NCI-H526 (cell line): ENCODE measurements at places on chromosomes 13 and 19.
A peak's percentile ranks its signal among the peaks of the same experiment; 100 is the strongest.

GRCh38 chr13:51645761-51646670 is 61.8 kb downstream of the WDFY2 start:
- DNase-seq, result no peak

DNA sequence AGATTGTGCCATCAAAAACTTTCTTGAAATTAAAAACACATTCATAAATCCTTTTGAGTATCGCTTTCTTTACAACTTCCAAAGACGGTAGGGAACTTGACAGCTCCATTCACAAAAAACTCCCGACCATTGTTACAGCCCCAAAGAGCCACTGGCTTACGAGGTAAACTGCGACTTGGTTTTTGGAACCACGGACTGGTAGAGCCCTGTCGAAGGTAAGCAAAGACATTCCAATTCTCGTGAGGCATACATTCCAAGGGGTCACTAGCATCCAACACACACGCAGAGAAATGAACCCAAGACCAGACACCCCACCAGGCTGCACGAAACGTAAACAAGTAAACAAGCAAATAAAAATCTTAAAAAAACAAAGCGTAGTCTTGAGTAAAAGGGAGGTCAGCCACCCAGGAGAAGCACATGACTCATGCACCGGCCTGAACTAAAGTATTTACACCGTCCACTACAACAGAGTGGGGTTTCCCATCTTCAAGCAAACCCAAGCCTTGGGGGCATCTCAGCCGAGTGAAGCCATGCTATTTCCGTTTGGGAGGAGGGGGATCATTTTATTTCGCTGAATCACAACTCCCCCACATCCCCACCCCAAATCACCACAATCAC is 1.4 kb downstream of the BRD4 start:
- DNase-seq, result no peak

DNA sequence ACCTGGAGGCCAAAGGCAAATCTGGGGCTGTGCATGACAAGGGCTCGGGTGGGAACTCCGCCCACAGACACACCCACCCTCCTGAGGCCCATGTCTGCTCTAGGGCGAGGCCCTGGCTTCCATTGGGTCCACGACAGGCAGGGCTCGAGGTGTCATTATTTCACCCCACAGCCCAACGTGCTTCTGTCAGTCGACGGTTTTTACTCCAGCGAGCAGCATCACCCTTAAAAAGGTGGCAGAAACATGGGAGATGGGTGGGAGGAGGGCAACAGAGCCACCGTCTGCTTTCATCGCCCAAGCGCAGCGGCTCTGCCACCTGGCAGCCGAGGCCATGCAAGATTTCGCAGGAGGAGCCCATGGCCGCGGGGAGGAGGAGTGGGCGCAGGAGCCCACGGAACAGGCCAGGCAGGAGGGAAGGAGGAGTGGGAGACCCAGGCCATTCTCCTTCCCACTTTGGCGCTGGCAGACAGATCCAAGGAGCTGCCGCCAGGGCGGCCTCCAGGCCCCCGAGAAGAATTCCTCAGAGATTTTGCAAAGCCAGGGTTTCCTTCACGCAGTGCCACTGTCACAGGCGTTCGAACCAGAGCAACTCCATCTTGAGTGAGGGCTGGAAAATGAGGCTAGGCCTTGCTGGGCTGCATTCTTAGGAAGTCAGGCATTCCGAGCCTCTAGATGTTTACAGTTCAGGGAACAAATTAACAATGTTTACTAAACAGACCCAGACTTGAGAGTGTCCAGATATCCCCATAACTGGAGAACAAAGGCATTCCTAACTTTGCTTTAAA is 49.3 kb upstream of the TUBGCP3 start:
- no peak for DNase-seq

GRCh38 chr19:20840371-20840770 is 64.3 kb downstream of the ZNF66 start:
- DNase-seq, result no peak

DNA sequence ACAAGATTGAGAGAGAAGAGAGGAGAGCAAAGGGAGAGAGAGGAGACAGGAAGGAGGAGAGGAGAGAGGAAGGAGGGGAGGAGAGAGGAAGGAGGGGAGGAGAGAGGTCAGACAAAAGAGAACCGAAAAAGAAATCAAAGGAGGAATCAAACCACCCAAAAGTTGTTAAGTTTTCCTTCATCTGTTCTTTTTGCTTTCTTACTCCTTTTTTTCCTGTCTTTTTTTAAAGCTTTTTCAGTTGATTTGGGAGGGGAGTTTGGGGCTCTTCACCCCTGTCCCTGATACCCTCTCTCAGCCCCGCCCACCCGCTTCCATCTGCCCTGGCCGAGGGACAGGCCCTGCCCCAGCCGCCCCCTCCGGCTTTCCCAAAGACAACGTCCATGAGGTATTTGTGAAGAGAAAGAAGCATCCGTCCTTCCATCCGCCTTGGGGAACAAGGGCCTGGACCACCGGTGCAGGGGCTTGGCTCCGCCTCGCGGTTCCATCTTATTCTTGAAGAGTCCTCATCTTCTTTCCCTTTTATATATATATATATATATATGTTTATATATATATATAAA is 13.3 kb downstream of the ZNF574 start:
- DNase-seq, result no peak

GRCh38 chr13:99282264-99283231 is 24.4 kb upstream of the GPR18 start:
- DNase-seq, result no peak

- no peak for DNase-seq
Observed at GRCh38 chr19:19026299-19026971, 6.9 kb downstream of the SUGP2 start.

DNA sequence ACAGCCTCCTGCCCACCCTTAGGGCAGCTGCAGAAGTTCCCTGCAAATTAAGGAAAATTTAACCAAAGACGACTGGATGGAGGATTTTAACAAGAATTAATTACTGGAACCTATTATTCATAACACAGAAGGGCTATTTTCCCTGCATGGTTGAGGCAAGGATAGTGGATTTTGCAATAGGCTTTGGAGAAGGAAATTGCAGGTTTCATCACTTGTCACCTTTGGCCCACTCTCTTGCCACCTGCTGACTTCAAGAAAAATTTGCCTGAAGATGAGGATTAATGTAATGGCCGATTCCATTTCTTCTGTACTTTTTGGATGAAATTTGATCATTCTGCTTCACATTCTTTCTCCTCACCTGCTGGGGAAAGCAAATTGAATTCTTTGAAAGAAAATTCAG is 261.7 kb downstream of the FGF9 start:
- DNase-seq, result no peak

DNA sequence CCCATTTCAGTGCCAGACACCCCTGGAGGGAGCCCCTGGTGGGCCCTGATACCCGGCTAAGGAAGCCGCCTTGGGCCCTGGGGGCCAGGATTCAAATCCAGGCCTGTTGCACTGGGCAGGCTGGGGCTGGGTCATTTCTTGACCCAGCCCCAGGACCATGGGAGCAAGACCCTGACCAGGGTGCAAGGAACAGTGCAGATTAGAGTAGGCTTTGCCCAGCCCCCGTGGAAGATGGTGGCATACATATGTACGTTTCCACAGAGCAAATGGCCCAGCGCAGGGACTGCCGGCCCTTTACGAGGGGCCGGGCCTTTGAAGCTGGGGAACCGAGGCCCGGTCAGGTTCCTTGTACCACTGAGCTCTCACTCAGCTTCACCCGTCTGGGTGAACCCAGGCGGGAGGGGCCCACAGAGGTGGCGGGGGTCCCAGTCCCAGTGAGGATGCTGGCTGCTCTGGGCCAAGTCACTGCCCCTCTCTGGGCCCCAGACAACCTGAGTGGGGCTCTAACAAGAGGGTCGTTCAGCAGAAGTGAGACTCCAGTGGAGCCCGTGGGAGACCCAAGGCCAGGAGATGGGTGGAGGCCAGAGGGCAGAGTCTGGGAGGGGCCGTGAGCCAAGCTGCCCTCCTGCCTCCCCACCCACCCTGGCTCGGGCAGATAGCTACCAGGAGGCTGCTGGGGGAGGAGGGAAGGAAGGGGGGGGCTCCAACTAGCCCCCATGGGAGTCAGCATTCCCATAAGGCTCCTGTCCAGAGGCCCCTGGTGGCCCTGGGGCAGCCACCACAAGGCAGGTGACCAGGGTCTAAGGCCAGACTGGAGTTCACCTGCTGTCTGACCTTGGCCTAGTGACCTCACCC is 2.7 kb downstream of the MKNK2 start:
- DNase-seq, result no peak

DNA sequence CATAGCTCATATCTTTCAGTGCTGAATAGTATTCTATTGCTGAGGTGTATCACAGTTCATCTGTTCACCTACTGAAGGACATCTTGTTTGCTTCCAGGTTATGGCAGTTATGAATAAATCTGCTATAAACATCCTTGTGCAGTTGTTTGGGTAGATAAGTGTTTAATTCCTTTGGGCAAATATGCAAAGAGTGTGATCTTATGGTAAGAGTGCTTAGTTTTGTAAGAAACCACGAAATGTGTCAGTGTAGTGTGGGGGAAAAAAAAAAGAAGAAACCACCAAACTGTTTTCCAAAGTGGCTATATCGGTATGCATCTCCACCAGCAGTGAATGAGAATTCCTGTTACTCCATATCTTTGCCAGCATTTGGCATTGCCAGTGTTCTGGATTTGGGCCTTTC is 93.3 kb downstream of the PIBF1 start:
- DNase-seq, result no peak

DNA sequence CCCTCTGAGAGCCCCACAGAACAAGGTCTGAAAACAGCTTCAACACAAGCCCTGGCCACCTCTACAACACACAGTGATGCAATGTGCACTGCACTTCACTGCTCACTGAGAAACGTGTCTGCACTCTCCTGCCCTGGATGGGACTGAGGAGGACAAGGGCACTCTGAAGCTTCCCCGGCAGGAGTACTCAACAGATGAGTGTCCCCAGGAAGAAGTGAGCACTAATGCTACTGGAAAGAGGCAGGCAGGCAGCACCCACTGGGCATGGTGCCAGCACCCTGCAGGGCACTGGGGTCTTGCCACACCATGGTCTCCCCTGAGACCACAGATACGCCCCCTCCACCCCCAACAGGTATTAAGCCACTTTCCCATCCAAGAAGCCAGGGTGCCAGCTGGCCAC is 17.7 kb upstream of the SLC35E1 start:
- DNase-seq, result no peak

GRCh38 chr19:13089139-13089856 is 13.4 kb downstream of the LYL1 start:
- no peak for DNase-seq

- DNase-seq, result no peak
Observed at GRCh38 chr13:58165617-58166016, 534.1 kb downstream of the PCDH17 start.

- DNase-seq, result no peak
Observed at GRCh38 chr19:29264897-29265296, 51.9 kb upstream of the UQCRFS1 start.

GRCh38 chr13:59409211-59409610 is 754.5 kb downstream of the DIAPH3 start:
- peak; percentile 20 for DNase-seq

- DNase-seq, result no peak
Observed at GRCh38 chr13:96090240-96091101, 564 bp downstream of the HS6ST3 start.

GRCh38 chr13:37869756-37870488 is at the start of gene TRPC4:
TSS of gene TRPC4 (minus strand) at chr13:37869772. CDS start at chr13:37783333, 86,439 bp downstream.
- peak; percentile 66 for DNase-seq

DNA sequence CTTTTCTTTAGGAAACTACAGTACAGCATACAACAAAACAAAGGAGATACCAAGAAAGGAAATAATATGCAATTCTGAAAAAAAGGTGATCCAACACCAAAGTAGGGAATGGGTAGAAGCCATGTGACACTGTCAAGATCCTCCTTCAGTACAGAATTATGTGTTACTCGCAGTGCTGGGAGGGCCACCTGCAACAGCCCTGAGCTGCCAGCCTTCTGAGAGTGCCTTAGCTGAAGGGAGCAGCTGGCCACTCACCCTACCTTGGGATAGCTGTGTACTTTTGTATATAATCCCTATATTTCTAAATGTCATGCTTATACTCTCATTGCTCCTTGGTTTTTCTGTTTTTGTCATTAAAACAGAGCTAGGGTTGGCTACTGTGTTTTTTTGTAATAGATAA is 1518.2 kb upstream of the PCDH20 start:
- DNase-seq, result no peak

GRCh38 chr19:1468821-1469254 is 10.2 kb downstream of the C19orf25 start:
- no peak for DNase-seq

GRCh38 chr13:32824675-32825074 is 191.5 kb upstream of the KL start:
- no peak for DNase-seq

DNA sequence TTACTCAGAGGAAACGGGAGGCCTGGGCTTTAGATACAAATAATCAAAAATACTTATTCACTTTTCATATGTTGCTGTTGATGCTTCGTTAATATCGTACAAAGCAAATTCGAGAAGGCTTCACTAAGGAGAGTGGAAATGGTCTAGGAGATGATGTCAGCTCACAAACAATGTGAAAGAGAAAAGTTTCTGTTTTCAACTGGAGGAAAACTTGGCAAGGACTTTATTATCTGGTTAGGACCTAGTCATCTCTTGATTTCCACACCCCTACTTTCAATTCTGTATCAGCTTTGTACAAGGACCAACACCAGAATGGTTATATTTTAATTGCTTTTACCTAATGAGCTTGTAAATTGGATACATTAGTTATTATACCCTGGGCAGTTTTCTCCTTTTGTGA is 88.0 kb downstream of the SLC10A2 start:
- no peak for DNase-seq

GRCh38 chr19:4620675-4621074 is 18.6 kb upstream of the TNFAIP8L1 start:
- no peak for DNase-seq

DNA sequence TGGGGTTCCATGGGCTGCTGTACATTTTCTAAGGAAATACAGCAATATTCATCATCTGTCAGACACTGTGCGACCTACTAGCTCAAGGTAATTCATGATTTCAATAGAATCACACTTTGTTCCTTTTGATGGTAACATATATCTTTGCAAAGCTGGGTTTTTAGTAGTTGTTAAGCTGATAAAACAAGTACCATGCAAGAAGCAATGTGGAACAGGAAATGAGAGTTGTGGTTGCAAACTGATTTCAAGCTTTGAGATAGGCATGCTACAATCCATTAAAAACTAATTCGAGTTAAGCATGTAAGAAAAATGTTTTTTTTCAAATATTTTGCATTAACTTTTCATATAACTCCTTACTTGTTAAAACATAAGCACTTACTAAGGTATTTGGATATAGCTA is 6.8 kb upstream of the MBNL2 start:
- DNase-seq, result no peak

DNA sequence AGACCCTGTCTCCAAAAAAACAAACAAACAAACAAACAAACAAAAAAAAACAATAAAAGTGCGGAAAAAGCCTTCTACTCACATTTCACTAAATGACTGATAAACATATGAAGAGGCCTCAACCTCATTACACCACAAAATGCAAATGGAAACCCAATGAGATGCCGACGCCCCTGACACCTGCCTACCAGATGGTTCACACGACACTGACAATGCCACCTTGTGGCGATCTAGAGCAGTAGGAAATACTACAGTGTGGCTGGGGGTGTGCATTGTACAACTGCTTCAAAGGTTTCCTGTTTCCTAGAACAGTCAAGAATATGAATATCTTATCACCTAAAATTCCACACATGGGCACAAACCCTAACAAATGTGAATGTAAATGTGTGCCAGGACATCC is 14.0 kb downstream of the SCGB2B2 start:
- DNase-seq, result peak; percentile 95

- DNase-seq, result no peak
Observed at GRCh38 chr13:110341445-110342244, 34.6 kb downstream of the COL4A2 start.

- DNase-seq, result no peak
Observed at GRCh38 chr13:33543089-33543459, 257.5 kb upstream of the STARD13 start.

GRCh38 chr19:41193430-41194156 is 574 bp downstream of the CYP2S1 start:
- no peak for DNase-seq

- no peak for DNase-seq
Observed at GRCh38 chr13:97629601-97630272, 195.8 kb downstream of the RAP2A start.
